ENCODE measurements at places on chromosomes 2 and 18.

DNA sequence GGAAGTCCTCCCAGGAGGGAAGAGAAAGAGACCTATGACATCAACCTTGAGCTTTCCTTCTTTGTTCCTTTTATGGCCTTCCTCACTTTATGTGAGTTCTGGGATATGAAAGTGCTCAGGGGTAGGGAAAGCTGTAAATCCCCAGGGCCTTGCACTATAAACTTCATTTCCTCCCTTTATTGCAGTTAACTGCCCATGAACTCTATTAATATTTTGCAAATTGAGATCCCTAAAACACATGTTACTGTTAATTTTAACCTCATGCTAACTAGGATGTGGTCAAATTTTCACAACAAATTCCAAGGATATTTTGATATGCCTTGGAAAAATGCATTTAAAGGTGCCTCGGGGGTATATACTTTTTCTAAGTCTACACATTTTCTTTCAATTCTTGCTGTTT lies 359.9 kb downstream of the OSR1 start:
- DNase-seq = no peak

DNA sequence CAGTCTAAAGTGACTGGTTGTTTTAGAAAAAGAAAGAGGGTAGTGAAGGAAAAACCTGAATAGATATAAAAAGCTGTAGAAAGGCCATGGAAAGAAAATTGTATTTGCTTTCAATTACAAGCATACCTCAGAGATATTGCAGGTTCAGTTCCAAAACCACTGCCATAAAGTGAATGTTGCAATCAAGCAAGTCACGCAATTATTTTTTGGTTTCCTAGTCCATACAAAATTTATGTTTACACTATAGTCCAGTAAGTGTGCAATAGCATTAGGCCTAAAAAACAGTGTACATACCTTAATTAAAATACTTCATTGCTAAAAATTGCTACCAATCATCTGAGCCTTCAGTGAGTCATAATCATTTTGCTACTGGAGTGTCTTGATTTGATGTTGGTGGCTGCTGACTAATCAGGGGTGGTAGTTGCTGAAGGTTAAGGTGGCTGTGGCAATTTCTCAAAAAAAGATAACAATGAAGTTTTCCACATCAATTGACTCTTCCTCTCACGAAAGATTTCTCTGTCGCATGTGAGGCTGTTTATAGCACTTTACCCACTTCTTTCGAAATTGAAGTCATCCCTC lies 2003.8 kb upstream of the PIK3C3 start:
- DNase-seq = no peak

GRCh38 chr2:7976206-7976605 lies 705.6 kb upstream of the ID2 start:
- no peak for DNase-seq

- no peak for DNase-seq
Observed at GRCh38 chr2:55155764-55156281, 76.3 kb downstream of the CLHC1 start.

DNA sequence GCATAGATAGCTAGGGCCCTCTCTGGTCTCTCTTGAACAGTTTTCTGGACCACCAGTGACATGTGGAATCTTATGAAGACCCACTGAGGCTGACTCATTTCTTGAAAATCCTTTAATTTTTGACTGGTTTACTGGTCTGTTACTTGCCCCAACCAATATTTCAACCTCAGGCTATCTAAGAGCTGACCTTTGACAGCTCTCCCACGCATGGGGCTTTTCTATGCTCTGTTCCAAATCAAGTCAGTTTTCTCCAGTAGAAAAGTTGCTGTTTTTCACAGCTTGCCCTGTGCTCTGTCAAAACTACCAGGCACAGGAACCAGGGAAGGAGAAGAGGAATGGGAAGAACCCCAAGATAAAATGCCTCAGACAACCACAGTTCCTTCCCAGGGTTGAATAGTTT lies 46.0 kb upstream of the MTIF2 start:
- DNase-seq = no peak

- no peak for DNase-seq
Observed at GRCh38 chr18:13562494-13563029, 163.8 kb downstream of the FAM210A start.

GRCh38 chr2:15968280-15969178 lies 28.2 kb downstream of the MYCN start:
- no peak for DNase-seq

GRCh38 chr2:188966728-188967440 lies 7.3 kb upstream of the COL3A1 start:
- no peak for DNase-seq

DNA sequence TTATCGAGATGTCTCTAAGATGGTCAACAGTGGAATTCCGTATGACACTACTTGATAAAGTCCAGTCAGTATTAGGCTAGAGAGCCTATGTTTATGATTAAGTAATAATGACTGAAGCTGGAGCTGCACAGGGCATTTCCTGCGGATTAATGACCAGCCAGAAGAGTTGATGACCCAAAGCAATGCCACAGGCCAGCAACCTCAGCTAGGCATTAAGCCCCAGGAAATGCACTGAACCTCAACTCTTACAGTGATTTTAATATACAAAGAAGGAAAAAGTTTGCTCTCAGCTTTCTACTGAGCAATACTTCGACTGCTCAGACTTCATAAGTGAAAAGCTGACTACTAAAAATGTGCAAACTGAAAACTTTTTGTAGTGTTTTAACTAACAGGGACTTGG lies 3.9 kb downstream of the KCTD1 start:
- DNase-seq = no peak

DNA sequence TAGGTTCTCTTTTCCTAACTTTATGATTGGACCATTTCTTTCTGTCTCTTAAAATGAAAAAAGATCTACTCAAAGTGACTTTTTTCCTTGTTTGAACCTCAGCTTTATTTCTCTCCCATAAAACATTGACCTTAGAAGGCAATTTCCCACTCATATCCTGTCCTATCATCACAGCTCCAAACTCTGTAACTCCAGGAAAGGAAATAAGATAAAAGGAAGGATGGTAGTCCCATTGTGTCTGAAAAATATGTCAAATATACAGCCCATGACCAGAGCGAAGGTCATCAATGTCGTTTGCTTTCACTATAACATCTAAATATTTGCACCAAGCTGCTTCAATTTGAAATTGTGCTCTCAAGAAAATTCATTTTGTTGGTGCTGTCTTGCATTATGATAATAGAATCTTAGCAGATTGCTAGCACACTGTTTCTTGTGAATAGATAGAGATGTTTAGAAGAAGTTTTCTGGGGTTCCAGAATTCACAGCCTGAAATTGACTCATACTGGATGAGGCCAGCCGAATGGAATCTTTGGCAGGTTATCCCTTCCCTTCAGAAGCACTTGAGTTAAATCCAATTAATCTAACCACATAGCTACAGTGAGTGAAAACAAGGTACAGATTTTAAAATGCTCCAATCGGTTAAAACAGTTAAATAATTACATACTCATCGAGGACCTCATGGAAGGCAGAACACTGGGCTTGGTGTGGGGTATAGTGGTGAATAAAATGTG lies 95.1 kb downstream of the CRIM1 start:
- DNase-seq = no peak

DNA sequence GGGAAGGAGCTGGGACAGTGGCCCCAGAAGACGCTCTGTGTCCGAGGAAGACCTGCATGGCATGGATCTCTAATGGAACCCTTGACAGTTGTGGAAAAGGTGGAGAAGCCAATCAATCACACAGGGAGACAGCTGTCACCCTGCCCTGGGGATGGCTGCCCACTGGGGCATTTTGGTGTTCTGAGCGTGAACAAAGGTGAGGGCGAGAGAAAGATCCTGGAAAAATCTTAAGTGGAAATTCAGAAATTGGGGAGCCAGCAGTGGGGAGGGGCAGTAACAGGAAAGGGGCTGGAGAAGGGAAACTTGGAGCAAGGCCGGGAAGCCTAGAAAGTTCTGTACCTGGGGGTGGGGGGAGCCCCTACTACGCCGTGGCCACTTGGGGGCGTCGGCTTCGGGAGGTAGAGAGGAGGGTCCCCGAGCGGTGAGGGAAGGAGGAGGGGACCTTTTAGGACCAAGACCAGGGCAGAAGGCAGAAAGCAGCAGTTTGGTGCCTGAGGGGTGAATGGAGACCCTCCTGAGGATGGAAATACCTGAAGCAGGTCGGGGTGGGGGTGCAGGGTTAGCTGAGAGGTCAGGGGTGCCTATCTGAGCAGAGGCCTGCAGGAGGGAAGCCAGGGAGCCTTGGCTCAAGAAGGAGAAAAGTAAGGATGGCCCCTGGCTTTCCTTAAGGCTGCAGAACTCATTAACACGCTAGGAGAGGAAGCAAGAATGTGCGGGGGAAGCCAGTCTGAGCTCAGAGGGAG lies 30.0 kb downstream of the NGEF start:
- DNase-seq = peak; percentile 69

- no peak for DNase-seq
Observed at GRCh38 chr2:41703123-41703522, 344.7 kb upstream of the PKDCC start.

DNA sequence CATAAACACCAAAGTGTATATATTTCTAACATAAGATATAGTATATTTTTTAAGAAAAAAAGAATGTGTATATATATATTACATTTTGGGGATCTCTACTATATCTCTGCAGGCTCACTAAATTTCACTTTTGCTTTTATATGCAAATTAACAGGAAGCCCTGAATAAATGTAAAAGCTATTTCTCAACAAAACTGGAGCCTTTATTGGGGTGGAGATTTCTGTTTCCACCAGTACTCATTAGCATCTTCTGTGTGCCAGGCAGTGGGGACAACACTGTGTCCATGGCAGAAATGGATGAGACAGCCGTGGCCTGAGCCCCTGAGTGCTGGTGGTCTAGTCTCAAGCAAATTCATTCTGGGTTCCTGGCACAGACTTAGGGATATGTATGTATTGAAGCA lies 41.3 kb downstream of the C18orf63 start:
- DNase-seq = no peak

- no peak for DNase-seq
Observed at GRCh38 chr2:96913398-96914202, 43.7 kb upstream of the SEMA4C start.

DNA sequence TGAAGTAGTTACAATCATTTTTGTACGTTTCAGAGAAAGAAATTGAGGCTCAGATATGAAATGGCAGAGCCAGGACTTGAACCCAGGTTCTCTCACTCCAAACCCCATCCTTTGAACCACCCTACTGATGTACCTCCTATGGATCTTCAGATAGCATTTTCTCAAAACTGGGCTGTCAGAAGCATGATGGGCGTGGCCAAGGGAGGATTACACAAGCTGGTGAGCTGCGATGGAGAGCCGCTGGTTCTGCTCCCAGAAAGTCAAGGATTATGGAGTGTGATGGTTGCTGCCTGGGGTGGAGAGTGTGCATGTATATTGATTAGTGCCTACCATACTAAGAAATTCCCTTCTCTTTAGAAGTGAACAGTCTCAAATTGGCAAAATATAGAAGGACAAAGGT lies 47.0 kb upstream of the PPP1CB start:
- no peak for DNase-seq

DNA sequence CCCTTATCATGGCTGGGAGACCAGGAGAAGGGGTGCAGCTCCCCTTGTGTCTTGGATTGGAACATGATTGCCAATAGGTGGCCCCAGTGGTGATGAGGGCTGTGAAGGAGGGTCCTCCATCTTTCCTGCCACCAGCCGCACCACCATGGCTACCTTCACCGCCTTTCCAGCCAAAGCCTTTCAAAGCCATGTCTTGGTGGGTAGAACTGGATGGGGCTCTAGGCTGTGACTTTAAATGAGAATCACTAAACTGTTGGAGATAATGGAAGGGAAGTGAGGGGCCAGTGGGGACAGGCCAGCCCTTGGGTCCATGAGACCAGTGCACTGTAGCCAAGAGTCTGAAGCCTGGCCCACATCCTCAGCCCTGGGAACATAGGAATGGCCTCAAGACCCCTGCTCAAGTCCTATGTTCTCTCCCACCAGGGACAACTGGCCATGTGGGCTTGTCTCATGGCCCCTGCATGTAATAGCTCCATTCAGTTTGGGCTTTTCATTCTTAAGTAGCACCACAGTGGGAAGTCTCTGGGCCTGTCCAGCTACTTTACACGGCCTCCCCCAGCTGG lies 345.7 kb downstream of the DYSF start:
- no peak for DNase-seq

DNA sequence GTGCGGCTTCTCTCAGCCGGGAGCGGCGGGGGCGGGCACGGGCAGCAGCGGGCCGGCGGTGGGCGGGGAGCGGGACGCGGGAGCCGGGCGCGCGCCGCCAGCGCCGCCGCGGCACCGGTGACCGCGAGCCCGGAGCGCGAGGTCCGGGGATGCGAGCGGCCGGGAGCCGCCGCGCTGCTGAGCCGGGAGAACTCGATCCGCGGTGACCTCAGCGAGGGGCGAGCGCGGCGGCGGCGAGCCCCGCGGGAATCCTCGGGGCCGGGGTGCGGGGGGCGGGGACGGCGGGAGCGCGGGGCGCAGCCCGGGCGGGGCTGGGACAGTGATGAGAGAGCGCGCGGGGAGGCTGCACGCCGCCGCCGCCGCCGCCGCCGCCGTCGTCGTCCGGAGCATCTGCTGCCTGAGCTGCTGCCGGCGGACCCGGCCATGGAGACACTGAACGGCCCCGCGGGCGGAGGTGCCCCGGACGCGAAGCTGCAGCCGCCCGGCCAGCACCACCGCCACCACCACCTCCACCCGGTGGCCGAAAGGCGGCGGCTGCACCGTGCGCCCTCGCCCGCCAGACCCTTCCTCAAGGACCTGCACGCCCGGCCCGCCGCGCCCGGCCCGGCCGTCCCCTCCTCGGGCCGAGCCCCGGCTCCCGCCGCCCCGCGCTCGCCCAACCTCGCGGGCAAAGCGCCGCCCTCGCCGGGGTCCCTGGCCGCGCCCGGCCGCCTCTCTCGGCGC lies at the start of gene MTCL1:
MTCL1 (plus strand) TSS at position 319 of the 723 bp plus-strand sequence; CDS start at position 424, 105 bp downstream.
- DNase-seq = no peak

- no peak for DNase-seq
Observed at GRCh38 chr2:171529914-171530313, 7.6 kb downstream of the CYBRD1 start.

GRCh38 chr18:75643083-75643482 lies 215.6 kb upstream of the SMIM21 start:
- no peak for DNase-seq

- no peak for DNase-seq
Observed at GRCh38 chr2:138013639-138014038, 49.4 kb downstream of the HNMT start.

DNA sequence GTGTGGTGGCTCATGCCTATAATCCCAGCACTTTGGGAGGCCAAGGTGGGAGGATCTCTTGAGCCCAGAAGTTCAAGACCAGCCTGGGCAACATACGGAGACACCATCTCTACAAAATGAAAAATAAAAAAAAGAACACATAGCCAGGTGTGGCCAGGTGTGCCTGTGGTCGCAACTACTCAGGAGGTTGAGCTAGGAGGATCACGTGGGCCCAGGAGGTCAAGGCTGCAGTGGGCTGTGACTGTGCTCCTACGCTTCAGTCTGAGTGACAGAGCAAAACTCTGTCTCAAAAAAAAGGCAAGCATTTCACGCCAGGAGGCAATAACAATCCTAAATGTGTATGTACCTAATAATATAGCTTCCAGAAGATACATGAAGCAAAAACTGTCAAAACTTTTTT lies 27.8 kb downstream of the USP40 start:
- no peak for DNase-seq

DNA sequence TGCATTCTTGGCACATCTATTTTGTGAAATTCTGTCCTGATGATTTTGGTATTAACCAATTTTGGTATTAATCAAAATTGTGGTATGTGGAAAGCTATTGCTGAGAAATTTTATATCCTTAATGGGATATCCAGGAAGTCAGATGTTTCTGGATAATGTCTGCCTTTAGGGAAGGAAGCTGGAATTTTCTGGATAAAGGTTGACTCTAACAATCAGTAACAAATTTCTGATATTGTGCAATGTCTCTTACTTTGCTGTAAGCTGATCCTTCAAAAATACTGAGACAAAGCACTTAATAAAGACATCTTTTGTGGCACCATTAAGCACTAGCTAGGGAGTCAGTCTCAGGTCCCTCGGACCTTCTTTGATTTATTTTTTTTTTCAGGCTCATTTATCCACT lies 100.8 kb upstream of the UGP2 start:
- no peak for DNase-seq
